ENCODE measurements at places on chromosomes 2 and 18. TPM values are rescaled to one million over a fixed set of nuclear protein-coding genes. Genes with fewer than 3 reads are reported as not detected.

TBR1 gene
- polyA plus RNA-seq: not detected

CD302 gene
- polyA plus RNA-seq: 1.2 TPM

VWA3B gene
- not detected for polyA plus RNA-seq

EPB41L5 gene
- 8.9 TPM for polyA plus RNA-seq

DNA sequence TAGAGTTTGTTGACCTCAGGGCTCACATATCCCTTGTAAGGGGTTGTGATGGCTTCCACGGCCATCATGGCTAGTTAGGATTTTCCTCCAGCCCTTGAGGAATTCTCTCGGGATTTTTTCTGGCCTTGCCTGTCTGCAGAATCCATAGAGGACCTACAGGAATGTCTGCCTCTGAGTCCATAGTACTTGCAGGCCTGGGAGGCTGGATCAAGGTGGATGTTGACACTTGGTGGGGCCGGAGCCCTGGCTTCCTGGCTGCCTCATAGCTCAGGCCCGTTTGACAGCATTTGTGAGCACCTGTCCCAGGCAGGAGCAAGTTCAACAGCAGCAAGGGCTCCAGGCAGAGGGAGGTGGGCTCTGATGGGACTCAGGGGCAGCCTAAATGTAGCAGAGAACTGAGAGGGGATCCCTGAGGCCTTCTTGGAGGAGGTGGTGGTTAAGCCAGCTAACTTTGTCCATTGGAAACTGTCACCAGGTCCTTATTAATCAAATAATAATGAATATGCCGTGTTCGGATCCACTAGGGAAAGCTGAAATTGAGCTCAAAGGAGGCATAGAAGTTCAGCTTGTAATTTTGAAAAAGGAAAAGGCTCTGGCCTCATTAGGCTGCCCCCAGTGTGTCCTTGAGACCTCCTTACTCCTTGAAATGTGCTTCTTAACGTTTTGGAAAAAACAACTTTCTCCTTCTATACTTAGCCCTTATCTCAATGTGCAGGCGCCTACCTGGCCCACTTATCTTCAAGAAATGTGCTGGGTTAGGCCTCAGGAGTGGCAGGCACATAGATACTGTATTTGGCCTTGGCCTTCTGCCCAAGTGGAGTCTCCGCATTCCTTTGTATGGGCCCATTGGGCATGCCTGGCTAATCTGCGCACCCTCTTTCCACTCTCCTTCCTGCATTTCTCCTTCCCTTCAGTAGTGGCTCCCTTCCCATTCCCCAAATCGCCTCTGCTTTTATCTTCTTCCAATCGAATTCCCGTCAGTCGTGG, 66.9 kb downstream of the HPCAL1 start:
- peaks cover 74% of the 10 kb centered on the region for H3K4me1 ChIP-seq
- H3K4me3 ChIP-seq: no peak overlapping the region
- H3K36me3 ChIP-seq: no peaks in the 10 kb centered on the region
- H3K27ac ChIP-seq: peak overlapping the region; percentile 22
- DNase-seq: no peak
- no peaks in the 10 kb centered on the region for H3K27me3 ChIP-seq

- H3K36me3 ChIP-seq: no peaks in the 10 kb centered on the region
- peak overlapping the region; percentile 15 for H3K4me3 ChIP-seq
- no peak overlapping the region for H3K27ac ChIP-seq
- H3K27me3 ChIP-seq: no peaks in the 10 kb centered on the region
- peaks cover 11% of the 10 kb centered on the region for H3K4me1 ChIP-seq
Measured at GRCh38 chr18:77002496-77002895, 130.1 kb downstream of the MBP start.

DNA sequence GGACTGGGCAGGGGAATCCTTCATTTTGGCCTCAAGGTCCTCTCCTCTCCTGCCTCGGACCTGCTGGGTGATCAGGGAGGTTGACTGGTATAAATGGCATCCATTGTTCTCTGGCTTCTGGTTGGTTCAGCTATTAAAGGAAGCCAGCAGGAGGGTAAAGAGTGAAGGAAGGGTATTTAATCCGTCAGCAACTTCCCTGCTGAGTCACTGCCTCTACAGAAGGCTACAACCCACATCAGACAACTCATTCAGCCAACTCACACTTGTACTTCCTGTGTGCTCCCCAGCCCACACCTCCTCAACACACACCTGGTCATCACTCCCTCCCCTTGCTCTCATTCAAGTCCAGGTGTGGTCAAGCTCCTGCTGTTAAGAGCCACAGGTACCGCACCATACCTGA, 68.3 kb upstream of the MRPS9 start:
- no peak overlapping the region for H3K4me3 ChIP-seq
- H3K36me3 ChIP-seq: no peaks in the 10 kb centered on the region
- peaks cover 26% of the 10 kb centered on the region for H3K27me3 ChIP-seq
- no peak overlapping the region for H3K27ac ChIP-seq

DNA sequence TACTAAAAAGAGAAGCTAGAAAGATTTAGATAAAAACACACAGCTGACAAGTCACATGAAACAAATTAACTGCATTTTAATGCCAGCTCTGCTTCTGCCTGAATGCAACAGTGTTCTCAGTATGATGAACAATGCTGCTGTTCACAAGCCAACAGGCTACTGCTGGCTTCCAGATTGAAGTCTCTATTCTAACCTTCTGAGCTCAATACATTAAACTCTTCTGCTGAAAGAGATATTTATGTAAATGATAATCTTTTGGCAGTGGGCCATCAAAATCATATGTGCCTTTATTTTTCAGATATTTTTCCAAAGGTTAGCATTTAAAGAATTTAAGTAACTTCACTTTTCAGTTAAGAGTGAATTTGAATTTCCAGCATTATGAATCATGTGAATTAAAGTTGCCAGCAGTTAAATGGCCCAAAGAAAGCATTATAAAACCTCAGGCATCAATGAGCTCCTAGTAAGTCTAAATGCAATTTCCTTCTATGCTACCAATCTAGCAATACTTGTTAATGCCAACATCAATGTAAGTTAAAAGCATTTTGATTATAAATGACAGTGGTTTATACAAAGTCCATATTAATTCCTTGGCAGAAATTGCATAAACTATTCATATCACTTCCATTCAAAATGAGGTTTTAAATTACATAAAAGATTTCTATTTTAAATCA, 72.4 kb downstream of the ID2 start:
- no peaks in the 10 kb centered on the region for H3K4me1 ChIP-seq
- DNase-seq: no peak
- no peaks in the 10 kb centered on the region for H3K27me3 ChIP-seq
- H3K4me3 ChIP-seq: no peak overlapping the region
- H3K36me3 ChIP-seq: peaks cover 42% of the 10 kb centered on the region
- no peak overlapping the region for H3K27ac ChIP-seq

GRCh38 chr18:12589448-12589847, 68.5 kb downstream of the SPIRE1 start:
- H3K27me3 ChIP-seq: no peaks in the 10 kb centered on the region
- no peaks in the 10 kb centered on the region for H3K4me1 ChIP-seq
- no peak for DNase-seq
- no peak overlapping the region for H3K27ac ChIP-seq
- no peak overlapping the region for H3K4me3 ChIP-seq

GRCh38 chr2:230942920-230943896, 18.2 kb upstream of the GPR55 start:
- no peaks in the 10 kb centered on the region for H3K36me3 ChIP-seq
- H3K4me1 ChIP-seq: peaks cover 11% of the 10 kb centered on the region
- no peak for DNase-seq
- H3K27me3 ChIP-seq: peaks cover 30% of the 10 kb centered on the region

- peaks cover 58% of the 10 kb centered on the region for H3K4me1 ChIP-seq
- peaks cover 11% of the 10 kb centered on the region for H3K27me3 ChIP-seq
- no peaks in the 10 kb centered on the region for H3K36me3 ChIP-seq
- DNase-seq: peak; percentile 37
- H3K4me3 ChIP-seq: peak overlapping the region; percentile 16
Measured at GRCh38 chr2:37623971-37624900, 47.2 kb downstream of the CDC42EP3 start.

- H3K27ac ChIP-seq: no peak overlapping the region
- peaks cover 6% of the 10 kb centered on the region for H3K4me1 ChIP-seq
- no peak overlapping the region for H3K4me3 ChIP-seq
- no peak for DNase-seq
- H3K27me3 ChIP-seq: no peaks in the 10 kb centered on the region
Measured at GRCh38 chr2:191436368-191437055, 191.3 kb downstream of the MYO1B start.

DNA sequence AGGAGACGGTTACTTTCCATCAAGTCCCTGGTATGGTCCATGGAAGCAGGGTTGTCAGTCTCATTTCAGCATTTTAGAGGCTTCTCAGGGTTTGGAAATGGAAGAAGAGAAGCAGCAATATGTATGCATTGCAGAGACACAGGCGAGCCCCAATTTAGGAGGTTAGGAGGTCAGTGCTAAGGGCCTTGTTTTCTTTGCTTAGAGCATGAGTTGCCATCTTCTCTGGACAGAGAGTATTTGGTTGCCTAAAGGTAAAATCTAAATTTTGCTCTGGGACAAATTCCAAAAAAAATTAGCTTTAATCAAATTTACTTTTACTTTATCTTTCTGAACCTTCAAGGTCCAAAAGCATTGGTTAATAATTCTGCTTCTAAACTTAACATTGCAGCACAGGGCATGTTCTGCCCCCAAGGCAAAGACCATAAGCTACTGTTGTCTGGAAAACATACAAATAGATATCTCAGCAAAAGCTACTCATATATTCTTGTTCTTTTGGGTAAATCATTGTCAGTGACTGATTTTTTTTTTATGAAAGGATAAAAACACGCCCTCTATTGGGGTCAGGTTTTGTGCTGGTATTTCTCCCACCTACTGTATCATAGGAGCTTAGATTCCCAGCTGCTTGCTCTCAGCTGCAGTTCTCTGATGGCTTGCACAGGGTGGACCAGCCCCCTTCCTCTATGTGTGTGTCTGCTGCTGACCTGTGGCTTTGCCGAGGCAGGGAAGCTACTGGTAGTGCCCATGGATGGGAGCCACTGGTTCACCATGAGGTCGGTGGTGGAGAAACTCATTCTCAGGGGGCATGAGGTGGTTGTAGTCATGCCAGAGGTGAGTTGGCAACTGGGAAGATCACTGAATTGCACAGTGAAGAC, at the start of gene UGT1A9:
Gene UGT1A9, plus strand, starts transcription at position 609 of the 872 bp plus-strand sequence. Its CDS starts 37 bp downstream, at position 646.
- no peak within 1 kb of the TSS for H3K4me3 ChIP-seq
- no peak within 1 kb of the TSS for H3K27ac ChIP-seq
- no peaks in the 10 kb centered on the region for H3K36me3 ChIP-seq
- no peaks in the 10 kb centered on the region for H3K4me1 ChIP-seq
- no peak for DNase-seq

- DNase-seq: no peak
- peaks cover 17% of the 10 kb centered on the region for H3K36me3 ChIP-seq
- no peak overlapping the region for H3K4me3 ChIP-seq
- peaks cover 4% of the 10 kb centered on the region for H3K4me1 ChIP-seq
Measured at GRCh38 chr2:179939259-179939658, 67.8 kb downstream of the CWC22 start.

DNA sequence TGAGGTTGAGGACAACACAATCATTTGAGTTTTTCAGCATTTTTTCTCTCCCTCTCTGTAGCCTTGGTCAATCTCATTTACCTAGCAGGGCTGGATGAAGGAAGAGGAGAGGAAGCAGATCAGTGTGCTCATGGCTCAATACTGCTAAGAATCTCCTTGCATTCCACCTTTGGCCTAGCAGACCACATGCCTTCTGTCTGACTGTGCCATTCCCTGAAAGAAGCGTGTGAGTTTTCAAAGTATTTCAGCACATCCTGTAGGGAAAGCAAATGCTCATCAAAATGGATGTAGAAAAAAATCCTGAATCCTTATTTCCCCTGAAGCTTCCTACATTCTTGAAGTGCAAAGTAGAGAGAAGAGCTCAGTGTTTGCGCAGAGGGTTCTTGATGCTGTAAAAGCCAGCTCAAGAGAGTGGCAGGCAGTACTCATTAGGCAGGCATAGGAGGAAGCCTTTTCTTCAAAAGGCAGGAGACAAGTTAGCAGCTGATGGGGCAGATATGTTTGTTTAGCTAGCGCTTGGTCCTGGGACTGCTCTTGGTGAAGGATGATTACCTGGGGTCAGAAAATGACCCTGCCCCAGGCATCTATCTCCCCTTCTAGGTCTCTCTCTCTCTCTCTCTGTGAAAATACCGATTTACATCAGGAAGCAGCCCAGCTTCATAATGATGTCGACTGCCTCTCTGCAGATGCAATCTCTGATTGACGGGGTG, 14.4 kb upstream of the PIK3C3 start:
- H3K36me3 ChIP-seq: no peaks in the 10 kb centered on the region
- no peak for DNase-seq
- no peak overlapping the region for H3K27ac ChIP-seq
- peaks cover 36% of the 10 kb centered on the region for H3K27me3 ChIP-seq
- H3K4me3 ChIP-seq: no peak overlapping the region
- peaks cover 7% of the 10 kb centered on the region for H3K4me1 ChIP-seq

DNA sequence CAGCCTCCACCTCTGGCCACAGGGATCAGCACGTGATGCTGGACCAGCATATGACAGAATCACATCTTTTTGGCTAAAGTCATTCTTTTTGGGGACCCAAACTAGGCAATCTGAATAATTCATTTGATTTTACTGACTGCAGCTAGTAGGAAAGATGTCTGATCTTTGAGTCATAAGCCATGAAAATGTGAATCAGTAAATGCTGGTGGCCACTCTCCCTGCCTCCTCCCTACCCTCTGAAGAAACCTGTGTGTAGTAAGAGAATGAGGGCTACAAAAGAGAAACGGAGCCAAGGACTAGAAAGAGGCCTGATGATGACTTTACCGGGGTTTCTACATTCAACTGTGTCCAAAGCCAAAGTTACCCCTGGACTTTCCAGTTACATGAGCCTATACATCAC, 10.1 kb upstream of the LRPPRC start:
- no peaks in the 10 kb centered on the region for H3K36me3 ChIP-seq
- no peak overlapping the region for H3K27ac ChIP-seq
- peak overlapping the region; percentile 73 for H3K4me3 ChIP-seq
- peaks cover 24% of the 10 kb centered on the region for H3K4me1 ChIP-seq
- no peak for DNase-seq

DNA sequence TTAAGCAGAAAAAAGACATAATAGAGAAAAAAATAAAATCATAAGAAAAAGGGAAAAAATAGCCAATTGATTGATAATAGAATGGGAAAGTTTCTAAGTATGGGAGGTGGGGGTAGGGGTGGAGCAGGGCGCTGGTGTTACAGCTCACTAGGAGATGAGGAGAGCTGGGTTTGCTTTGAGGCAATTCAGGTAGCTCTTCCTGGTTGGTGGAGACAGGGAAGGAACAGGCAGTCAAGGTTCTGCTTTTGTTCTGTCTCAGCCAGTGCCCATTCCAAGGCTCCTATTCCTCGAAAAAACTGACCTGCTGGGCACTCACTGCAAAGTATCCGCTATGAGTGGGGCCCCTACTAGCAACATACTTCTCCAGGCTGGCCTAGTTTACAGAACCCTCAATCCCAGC, 1.7 kb upstream of the CNNM4 start:
- H3K4me1 ChIP-seq: peaks cover 38% of the 10 kb centered on the region
- H3K36me3 ChIP-seq: no peaks in the 10 kb centered on the region
- no peaks in the 10 kb centered on the region for H3K27me3 ChIP-seq
- peak overlapping the region; percentile 11 for H3K4me3 ChIP-seq

GRCh38 chr18:74480149-74480651, 16.0 kb upstream of the CNDP2 start:
- H3K4me1 ChIP-seq: peaks cover 9% of the 10 kb centered on the region
- no peaks in the 10 kb centered on the region for H3K36me3 ChIP-seq
- H3K27me3 ChIP-seq: peaks cover 17% of the 10 kb centered on the region

GRCh38 chr2:173511942-173512341, 157.3 kb downstream of the CDCA7 start:
- no peak overlapping the region for H3K4me3 ChIP-seq
- peaks cover 21% of the 10 kb centered on the region for H3K27me3 ChIP-seq
- peaks cover 2% of the 10 kb centered on the region for H3K36me3 ChIP-seq
- no peak overlapping the region for H3K27ac ChIP-seq

GRCh38 chr2:112803691-112804521, 19.6 kb upstream of the IL1A start:
- H3K27ac ChIP-seq: no peak overlapping the region
- DNase-seq: no peak
- H3K4me1 ChIP-seq: peaks cover 10% of the 10 kb centered on the region
- no peak overlapping the region for H3K4me3 ChIP-seq
- no peaks in the 10 kb centered on the region for H3K36me3 ChIP-seq

GRCh38 chr2:118185210-118186109, 97.2 kb downstream of the INSIG2 start:
- peaks cover 21% of the 10 kb centered on the region for H3K4me1 ChIP-seq
- peak overlapping the region; percentile 95 for H3K27ac ChIP-seq
- peak; percentile 46 for DNase-seq
- no peaks in the 10 kb centered on the region for H3K36me3 ChIP-seq
